ENCODE measurements at places on chromosomes 7 and 10.

DNA sequence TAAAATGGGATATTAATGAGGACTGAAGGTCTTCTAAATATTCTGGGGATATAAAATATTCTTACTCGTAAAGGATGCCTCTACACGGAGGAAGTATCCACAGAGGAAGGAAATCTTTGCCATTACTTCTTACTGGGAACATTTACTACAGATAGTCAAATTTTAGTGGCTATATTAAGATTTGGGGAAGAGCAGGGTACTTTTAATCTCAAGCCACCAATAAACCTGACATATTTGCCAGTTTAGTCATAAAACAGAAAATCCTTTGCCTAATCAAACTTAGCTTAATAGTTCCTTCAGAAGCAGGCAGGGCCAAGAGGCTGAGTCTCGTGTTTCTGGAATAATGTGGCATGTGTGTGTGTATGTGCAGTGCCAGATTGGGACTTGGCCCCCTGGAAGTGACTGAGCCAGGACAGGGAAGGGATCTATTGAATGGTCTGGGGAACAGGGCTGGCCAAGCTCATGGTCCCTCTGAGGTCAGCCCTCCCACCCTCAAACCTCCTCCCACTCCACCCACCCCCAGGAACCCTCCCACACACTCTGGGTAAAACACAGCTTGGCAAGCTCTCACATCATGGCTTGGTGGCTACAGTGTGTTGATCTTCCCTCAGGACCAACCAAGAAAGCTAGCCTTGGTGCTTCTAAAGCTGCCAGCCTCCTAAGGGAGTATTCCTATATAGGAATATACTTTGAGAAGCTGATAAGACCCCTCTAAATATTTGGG is 1.6 kb upstream of the PIK3CG start:
- DNase-seq, result no peak

GRCh38 chr10:102675666-102676533 is 31.6 kb downstream of the TRIM8 start:
- no peak for DNase-seq

GRCh38 chr7:71300086-71300485 is 168.1 kb downstream of the GALNT17 start:
- no peak for DNase-seq

GRCh38 chr7:65269150-65269856 is 104.4 kb upstream of the ZNF92 start:
- peak; percentile 94 for DNase-seq
